WTC11 (cell line): ENCODE measurements at places on chromosomes 2 and 18.

GRCh38 chr2:240564561-240565332, 3.5 kb upstream of the RNPEPL1 start:
- DNase-seq: no peak

DNA sequence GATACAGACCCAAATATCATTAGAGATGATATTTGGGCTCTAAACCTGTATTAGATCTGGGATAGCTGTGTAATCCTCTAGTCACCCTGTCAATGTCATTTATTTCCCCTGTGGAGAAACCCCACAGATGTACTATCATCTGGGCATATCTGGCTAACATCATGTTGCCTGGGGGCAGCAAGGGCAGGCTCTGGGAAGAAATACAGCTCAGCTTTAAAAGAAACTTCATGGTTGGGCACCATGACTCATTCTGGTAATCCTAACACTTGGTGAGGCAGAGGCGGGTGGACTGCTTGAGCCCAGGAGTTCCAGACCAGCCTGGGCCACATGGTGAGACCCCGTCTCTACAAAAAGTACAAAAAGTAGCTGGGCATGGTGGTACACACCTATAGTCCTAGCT, 282.5 kb downstream of the SLC8A1 start:
- DNase-seq: no peak

GRCh38 chr2:63654959-63655358, 66.2 kb downstream of the MDH1 start:
- no peak for DNase-seq

- DNase-seq: no peak
These were observed 41.8 kb downstream of the RAB6D start for GRCh38 chr2:131322209-131322608.

- DNase-seq: no peak
These were observed 503.5 kb upstream of the SOX11 start for GRCh38 chr2:5188636-5189035.

DNA sequence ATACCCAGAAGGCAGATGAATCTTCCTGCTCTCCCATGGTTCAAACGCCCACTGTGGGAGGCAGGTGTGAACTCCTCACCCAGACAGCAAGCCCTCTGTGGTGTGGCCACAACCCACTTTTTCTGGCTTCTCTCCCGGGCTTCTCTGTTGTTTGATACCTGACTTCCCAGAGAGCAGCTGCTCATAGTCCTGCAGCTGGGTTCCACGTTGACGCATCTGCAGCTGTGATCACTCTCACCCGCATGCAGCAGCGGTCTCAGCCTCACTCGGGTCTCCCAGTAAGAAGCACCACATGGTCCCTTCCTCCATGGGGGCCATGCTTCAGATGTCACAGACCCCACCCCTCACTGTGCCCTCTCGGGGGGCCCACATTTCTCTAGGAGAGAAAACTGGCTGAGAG, 3.5 kb downstream of the ASPRV1 start:
- no peak for DNase-seq

- no peak for DNase-seq
These were observed 34.6 kb downstream of the HS6ST1 start for GRCh38 chr2:128284037-128284441.

GRCh38 chr2:61463769-61464475, 7.0 kb downstream of the USP34 start:
- no peak for DNase-seq

DNA sequence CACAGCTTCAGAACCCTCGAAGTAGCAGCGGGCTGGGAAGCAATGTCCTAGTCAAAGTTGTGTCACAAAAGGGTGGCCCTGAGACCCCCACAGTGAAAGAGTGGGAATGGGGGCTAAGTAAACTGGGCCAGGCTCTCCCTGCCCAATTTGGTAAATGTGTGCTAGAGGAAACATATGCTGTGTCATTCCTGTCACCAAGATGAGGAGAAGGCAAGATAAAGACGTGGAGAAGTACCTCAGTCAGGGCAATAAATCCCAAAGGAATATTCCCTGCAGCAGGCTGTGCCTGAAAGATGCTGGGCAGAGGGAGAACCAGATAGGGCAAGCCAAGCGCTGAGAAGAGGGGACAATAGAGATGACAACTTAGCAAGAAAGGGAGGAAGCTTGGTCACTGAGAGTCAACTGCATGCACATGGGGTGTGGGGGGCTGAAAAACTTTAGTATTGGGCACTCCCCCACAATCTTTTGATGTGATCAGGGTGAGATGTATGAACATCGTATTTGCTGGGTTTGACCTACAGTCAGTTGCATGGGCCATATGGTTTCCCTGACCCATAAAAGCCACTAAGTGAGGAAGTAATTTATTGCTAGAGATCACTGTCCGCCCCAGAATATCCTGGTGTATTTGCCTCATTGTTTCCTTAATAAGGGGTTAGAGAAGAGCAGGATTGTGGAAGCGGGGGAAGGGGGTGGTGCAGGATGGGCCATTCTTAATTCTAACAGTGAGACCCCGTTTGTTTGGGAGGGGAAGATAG, 49.9 kb upstream of the CXCR4 start:
- no peak for DNase-seq

- no peak for DNase-seq
These were observed 164.3 kb upstream of the APCDD1 start for GRCh38 chr18:10289951-10290637.

GRCh38 chr2:51297488-51297887, 265.6 kb upstream of the NRXN1 start:
- DNase-seq: no peak

GRCh38 chr2:74290466-74291217, 52.6 kb downstream of the SLC4A5 start:
- no peak for DNase-seq

DNA sequence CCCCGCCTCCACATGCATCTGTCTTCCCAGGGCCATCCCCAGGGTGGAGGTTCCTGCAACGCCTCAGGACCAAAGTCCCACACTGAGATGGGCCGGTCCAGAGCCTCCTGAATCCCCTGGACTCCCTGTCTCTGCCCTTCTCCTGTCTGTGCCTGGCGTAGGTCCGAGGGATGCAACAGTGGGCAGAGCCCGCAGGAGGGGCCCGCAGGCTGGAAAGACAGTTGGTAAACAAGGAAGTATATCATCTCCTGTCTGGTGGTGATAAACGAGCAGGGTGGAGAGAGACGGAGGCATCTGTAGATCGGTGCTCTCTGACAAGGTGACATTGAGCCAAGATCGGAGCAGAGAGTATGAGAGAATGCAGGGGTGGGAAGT, 72.6 kb upstream of the RAB6C start:
- DNase-seq: no peak

DNA sequence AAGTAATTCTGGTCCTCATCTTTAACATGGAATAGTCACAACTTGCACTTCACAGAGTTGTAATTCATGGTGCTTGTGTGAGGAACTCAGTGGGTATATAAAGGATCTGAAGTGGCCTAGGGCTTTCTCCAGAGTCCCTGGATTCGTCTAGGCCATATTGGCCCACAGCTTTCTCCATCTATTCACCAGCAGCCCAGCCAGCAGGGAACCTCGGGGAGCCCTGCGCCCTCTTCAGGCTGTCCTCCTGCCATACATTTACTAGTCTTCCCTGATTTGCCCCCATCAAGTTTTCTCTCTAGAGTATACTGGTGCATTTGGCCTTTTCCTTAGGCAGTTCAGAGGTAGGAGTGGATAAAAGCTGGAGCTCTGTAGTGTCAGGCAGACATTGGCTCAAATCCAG, 278.3 kb downstream of the MYCN start:
- DNase-seq: peak; percentile 54

DNA sequence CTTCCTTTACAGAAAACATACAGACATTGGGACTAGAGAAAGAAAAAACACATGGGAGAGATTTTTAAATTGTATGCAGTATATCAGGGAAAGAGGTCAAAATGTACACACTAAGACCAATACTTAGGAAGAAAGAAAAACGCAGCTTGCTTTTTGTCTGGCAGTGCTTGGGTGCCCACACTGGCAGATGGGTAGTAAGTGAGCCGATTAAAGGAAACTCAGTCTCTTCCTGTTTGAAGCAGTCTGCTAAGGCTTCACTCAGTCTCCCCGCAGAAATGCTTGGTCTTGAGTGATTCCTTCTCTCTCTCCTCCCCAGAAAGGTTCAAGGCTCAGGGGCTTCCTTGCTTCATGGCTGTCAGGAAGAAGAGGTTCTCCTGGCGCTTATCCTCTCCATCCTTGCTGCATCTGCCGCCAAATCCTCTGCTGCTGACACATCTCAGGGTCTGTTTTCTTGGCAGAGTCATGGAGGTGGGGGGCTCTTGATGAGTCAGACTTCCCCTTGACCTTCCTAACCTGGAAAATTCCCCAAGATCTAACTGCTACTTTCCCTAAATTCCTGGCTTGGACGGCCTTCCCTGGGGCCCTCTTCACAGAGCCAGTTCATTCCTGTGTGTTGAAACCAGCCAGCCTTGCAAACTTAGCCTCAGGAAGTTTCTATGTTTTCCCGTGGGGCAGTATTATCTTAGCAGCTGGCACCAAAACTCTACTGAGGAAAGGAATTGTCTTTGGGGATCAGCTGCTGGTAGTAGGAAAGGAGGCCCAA, 10.5 kb upstream of the TMSB10 start:
- DNase-seq: no peak

- no peak for DNase-seq
These were observed 104.2 kb upstream of the ODC1 start for GRCh38 chr2:10552220-10552870.

- no peak for DNase-seq
These were observed 372.4 kb upstream of the RND3 start for GRCh38 chr2:150859877-150860276.

DNA sequence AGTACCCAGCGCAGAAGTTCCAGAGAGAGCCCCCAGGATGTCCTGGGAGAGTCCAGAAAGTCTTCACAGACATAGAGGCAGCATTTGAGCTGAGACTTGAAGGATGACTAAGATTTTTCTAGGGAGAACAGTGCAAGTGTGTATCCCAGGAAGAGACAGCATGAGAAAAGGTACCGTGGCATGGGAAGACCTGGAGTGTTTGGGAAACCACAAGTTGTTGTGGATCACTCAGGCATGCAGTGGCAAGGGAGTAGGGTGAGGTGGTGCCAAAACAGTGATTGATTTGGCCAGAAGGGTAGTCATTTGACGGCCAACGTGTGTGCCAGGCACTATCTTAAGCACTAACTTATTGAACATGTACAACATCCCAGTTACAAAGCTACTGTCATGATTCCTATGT, 24.5 kb upstream of the KCNK3 start:
- no peak for DNase-seq

DNA sequence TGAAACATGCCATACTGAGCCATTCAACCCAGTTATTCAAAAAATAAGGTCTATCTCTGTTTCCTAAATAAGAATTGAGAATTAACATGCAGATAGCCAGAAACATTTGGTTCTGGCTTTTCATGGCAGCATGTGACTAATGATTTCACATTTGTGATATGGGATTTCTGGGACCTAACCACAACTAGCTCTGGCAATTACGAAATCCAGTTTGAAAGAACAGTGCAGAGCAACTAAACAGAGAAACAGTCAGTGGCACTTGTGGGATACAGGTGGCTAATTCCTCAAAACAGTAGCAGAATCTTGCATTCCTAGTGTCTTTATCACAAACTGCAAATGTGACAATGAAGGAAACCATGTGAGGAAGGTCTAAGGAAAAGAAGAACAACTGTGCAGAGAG, 637.8 kb upstream of the CHAC2 start:
- no peak for DNase-seq

- DNase-seq: no peak
These were observed 224.0 kb upstream of the ID2 start for GRCh38 chr2:8457699-8458502.

DNA sequence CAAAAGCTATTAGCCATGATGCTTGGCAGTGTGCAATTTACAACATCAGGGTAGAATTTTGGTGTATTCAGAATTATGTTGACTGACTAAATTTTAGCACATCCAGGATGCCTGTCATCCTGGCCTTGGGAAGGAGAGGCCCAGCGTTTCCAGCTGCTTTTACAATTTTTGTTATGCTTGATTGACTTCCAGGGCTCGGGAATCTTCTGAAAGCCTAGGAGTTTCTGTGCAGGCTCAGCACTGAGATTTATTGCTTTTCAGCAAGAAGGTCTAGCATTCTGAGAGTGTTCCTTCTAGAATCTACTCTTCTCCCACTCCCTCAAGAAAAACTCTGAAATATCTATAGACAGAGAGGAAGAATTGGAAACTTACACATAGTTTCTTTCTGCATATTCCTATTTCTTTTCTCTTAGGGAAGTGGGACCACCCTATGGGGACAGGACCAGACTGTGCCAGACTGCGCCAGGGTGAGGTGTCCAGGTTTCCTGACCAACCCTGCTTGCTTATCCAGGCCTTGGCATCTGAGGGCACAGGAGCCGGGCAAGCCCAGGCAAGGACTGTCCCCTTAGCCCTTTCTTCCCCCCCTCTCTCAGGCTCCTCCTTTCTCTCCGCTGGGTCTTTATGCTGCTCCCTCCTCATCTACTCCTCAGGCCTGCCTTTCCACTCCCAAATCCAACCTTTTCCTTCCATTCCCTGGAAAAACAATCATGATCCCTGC, 26.9 kb downstream of the MAIP1 start:
- no peak for DNase-seq

GRCh38 chr18:70621710-70622109, 332.9 kb downstream of the SOCS6 start:
- DNase-seq: no peak
